Adrenal gland (tissue), 19 donors: ENCODE measurements at places on chromosomes 3 and 15. TPM values are rescaled to one million over a fixed set of nuclear protein-coding genes. Genes with fewer than 3 reads are reported as not detected.
A peak's percentile ranks its signal among the peaks of the same experiment; 100 is the strongest.

GRCh38 chr15:101010781-101011180 is 91.6 kb downstream of the LRRK1 start:
- H3K27ac ChIP-seq, result no peak overlapping the region
- DNase-seq, result no peak
- peaks cover 10% of the 10 kb centered on the region for H3K4me1 ChIP-seq
- no peak overlapping the region for H3K4me3 ChIP-seq

DNA sequence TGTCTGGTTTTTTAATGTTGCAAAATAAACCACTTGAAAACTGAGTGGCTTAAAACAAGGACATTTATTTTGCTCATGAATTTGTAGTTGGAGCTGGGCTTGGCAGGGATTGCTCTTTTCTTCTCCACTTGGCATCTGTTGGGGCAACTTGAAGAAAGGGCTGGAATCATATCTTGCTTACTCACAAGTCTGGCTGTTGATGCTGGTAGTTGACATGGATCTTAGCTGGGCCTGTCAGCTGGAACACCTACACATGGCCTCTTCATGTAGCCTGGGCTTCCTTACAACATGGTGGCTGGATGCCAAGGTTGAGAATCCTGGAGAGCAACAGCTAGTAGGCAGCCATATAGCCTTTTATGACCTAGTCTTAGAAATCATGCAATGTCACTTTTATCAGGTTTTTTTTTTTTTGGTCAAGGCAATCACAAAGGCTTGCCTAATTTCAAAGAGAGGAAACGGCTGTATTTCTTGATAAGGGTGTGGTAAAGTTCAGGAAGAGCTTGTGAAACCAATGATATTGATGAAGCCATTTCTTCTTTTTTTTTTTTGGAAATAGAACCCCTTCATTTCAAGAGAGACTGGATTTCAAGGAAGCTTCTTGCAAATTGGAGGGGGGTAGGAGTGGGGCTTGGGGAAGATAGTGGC is 262.1 kb downstream of the IL20RB start:
- no peak overlapping the region for H3K27ac ChIP-seq
- no peaks in the 10 kb centered on the region for H3K4me1 ChIP-seq
- DNase-seq, result no peak
- no peaks in the 10 kb centered on the region for H3K27me3 ChIP-seq

DNA sequence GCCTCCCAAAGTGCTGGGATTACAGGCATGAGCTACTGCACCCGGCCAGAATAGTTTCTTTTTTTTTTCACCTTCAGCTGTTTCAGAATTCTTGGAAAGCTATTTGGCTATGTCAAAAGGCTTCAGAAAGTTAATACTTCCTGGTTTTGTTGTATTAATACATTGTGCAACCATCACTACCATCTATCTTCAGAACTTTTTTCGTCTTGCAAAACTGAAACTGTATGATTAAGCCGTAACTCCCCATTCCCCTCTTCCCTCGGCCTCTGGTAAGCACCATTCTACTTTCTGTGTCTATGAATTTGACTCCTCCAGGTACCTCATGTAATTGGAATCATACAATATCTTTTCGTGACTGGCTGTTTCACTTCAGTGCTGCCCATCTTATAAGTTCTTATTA is 5.2 kb upstream of the NOX5 start:
- no peaks in the 10 kb centered on the region for H3K4me1 ChIP-seq
- H3K4me3 ChIP-seq, result no peak overlapping the region
- no peaks in the 10 kb centered on the region for H3K36me3 ChIP-seq
- H3K27me3 ChIP-seq, result no peaks in the 10 kb centered on the region
- DNase-seq, result no peak

GRCh38 chr3:32865383-32865782 is 47.6 kb downstream of the TRIM71 start:
- DNase-seq, result no peak
- H3K4me1 ChIP-seq, result no peaks in the 10 kb centered on the region
- H3K27me3 ChIP-seq, result no peaks in the 10 kb centered on the region
- no peak overlapping the region for H3K4me3 ChIP-seq
- no peak overlapping the region for H3K27ac ChIP-seq
- no peaks in the 10 kb centered on the region for H3K36me3 ChIP-seq

DNA sequence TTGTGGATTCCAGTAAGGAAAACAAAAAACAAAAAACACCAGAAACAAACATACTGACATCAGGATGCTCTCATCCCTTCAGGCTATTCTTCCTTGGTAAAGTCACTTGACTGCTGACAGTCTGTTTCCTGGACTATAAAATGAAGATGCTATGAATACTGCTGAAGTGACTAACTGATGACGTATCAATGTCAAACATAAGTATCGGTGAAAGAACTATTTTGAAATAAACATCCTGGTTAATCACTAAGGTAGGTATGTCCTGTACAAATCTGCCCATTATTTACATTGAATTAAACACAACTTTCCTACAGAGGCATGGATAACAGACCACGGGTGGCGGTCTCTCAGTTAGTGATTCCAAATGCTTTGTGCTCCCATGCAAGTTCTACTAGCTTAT is 45.9 kb downstream of the CHAC1 start:
- no peak overlapping the region for H3K4me3 ChIP-seq
- H3K36me3 ChIP-seq, result peaks cover 45% of the 10 kb centered on the region

Gene NSMCE3
- 10.3 TPM for polyA plus RNA-seq

Gene DCLK3
- polyA plus RNA-seq, result 0.05 TPM

GRCh38 chr3:100001526-100002270 is 112.6 kb downstream of the FILIP1L start:
- H3K36me3 ChIP-seq, result no peaks in the 10 kb centered on the region
- no peak overlapping the region for H3K27ac ChIP-seq
- no peaks in the 10 kb centered on the region for H3K27me3 ChIP-seq
- DNase-seq, result no peak
- H3K4me1 ChIP-seq, result peaks cover 10% of the 10 kb centered on the region

Gene THSD4
- polyA plus RNA-seq, result 8.1 TPM

- no peaks in the 10 kb centered on the region for H3K4me1 ChIP-seq
- peak overlapping the region; percentile 56 for H3K4me3 ChIP-seq
- H3K27me3 ChIP-seq, result peaks cover 19% of the 10 kb centered on the region
- no peak for DNase-seq
Observed at GRCh38 chr3:142963234-142963515, 299 bp downstream of the PAQR9 start.

DNA sequence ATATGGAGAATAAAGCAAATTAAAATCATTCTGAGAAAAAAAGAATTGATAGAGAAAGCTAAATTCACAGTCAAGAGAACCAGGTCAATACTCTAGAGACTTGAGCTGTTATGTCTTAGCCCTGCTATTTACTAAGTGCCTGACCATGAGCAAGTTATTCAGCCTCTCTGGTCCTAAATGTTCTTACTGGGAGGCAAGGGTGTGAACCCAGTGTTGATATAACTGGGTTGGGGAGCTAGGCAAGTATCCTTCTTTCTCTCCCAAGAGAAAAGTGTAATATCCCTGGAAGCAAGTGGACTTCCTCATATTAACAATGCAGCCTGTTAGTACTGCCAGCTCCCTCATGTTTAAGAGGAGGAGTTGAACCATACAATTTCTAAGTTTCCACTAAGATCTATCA is 488.9 kb upstream of the RASGRP1 start:
- no peaks in the 10 kb centered on the region for H3K36me3 ChIP-seq
- H3K27ac ChIP-seq, result no peak overlapping the region
- no peak for DNase-seq
- no peaks in the 10 kb centered on the region for H3K27me3 ChIP-seq
- H3K4me1 ChIP-seq, result no peaks in the 10 kb centered on the region

Gene PXYLP1
- 7.5 TPM for polyA plus RNA-seq

DNA sequence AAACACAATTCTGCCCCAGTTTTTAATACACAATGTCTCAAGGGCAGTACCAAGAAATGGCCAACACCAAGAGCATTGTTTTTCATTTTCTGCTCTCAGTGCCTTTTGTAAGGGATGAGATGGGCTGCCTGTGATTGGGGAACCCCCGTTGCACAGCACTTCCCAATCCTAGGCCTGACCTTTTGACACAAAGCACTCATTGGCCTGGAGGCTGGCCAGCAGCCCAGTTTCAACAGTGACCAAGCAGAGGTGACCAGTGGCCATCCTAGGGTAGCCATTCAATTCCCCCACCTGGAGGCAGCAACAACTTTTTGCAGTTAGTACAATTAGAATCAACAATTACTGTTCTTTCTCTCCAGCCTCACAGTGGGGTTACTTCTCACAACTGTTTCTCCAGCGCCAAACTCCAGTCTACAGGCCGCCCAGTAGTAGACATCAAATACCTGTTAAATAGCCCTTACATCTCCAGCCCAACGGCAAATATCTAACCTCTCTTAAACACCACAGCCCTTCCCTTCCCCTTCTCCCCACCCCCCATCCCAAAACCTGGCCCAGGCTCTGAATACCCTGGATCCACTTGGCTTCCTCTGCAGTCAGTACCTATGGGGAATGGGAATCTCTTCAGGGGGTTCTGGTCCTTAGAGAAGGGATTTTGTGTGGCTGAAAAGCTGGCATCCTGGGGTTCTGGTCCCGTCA is 8.9 kb upstream of the LRRC2 start:
- H3K36me3 ChIP-seq, result no peaks in the 10 kb centered on the region
- no peaks in the 10 kb centered on the region for H3K27me3 ChIP-seq
- DNase-seq, result no peak
- no peak overlapping the region for H3K4me3 ChIP-seq
